ENCODE measurements at places on chromosomes 6 and 20. TPM values are rescaled to one million over a fixed set of nuclear protein-coding genes. Genes with fewer than 3 reads are reported as not detected.

GRIK2 gene
- total RNA-seq = 0.22 TPM

BPIFB1 gene
- 0.14 TPM for total RNA-seq

TNFRSF6B gene
- total RNA-seq = 0.85 TPM

CD40 gene
- total RNA-seq = 4.9 TPM

RAD21L1 gene
- total RNA-seq = not detected

GPX5 gene
- not detected for total RNA-seq

HLA-DMA gene
- 2.4 TPM for total RNA-seq

TGM3 gene
- total RNA-seq = not detected

STX11 gene
- total RNA-seq = 2.2 TPM

TRIM10 gene
- not detected for total RNA-seq

KCNK16 gene
- total RNA-seq = not detected

PET117 gene
- 27.6 TPM for total RNA-seq

C20orf141 gene
- total RNA-seq = not detected

POU3F2 gene
- not detected for total RNA-seq

MUC22 gene
- total RNA-seq = 0.05 TPM

HACE1 gene
- 2.5 TPM for total RNA-seq

KIF25 gene
- total RNA-seq = not detected

TMEM74B gene
- 2.6 TPM for total RNA-seq

PBOV1 gene
- total RNA-seq = not detected

Data from A549 treated with CpdA at 1 μM for 4 hours (cell line).